IMR-90 (cell line): ENCODE measurements at places on chromosomes 2 and 18. TPM values are rescaled to one million over a fixed set of nuclear protein-coding genes. Genes with fewer than 3 reads are reported as not detected.

DNA sequence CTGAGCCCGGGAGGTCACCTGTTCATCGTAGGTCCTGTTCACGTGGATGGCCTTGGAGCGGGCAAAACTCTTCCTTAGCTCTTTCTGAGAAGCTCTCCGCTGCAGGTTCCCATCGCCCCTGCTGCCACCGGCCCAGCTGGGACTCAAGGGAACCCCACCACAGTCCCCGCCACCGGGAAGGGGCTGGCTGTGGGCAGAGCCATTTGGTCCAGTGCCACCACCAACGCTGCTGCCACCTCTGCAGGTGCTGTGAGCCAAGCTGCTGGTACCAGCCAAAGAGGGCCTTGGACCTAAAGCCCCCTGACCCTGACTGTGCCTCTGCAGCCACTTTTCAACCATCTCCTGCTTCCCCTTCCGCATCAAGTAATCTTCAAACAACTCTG, 586 bp downstream of the PDE11A start:
- H3K36me3 ChIP-seq: no peaks in the 10 kb centered on the region
- no peak for DNase-seq
- no peak overlapping the region for H3K4me3 ChIP-seq
- H3K27ac ChIP-seq: no peak overlapping the region
- peaks cover 2% of the 10 kb centered on the region; the same call in 1 of the 2 replicates for H3K4me1 ChIP-seq

GRCh38 chr18:44779753-44780292, 99.1 kb downstream of the SETBP1 start:
- no peak for DNase-seq
- no peaks in the 10 kb centered on the region for H3K36me3 ChIP-seq
- H3K27ac ChIP-seq: no peak overlapping the region
- H3K4me1 ChIP-seq: no peaks in the 10 kb centered on the region

DNA sequence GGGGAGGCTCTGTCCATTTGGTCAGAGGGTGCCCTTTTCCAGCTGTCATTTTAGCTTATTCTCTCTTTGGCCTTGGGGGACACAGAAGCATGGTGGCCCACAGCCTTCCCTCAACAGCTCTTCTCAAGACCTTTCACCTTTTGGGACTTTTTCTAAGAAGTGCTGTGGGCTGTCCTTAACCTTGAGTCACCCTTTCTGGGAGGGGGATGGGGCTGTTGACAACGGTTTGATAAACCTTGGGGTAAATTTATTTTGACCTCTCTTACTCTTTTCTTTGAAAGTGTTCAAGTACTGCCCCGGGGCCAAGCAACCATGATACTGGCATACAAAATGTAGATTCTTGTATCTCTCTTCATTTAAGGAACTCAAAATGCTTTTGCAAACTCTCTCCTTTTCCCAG, 13.7 kb downstream of the IGFBP5 start:
- H3K4me1 ChIP-seq: peaks cover 4% of the 10 kb centered on the region; the same call in 1 of the 2 replicates
- no peak overlapping the region; the same call in 1 of the 2 replicates for H3K27ac ChIP-seq
- no peak overlapping the region for H3K4me3 ChIP-seq
- no peaks in the 10 kb centered on the region for H3K27me3 ChIP-seq
- H3K36me3 ChIP-seq: peaks cover 90% of the 10 kb centered on the region
- peak; percentile 16 for DNase-seq

DNA sequence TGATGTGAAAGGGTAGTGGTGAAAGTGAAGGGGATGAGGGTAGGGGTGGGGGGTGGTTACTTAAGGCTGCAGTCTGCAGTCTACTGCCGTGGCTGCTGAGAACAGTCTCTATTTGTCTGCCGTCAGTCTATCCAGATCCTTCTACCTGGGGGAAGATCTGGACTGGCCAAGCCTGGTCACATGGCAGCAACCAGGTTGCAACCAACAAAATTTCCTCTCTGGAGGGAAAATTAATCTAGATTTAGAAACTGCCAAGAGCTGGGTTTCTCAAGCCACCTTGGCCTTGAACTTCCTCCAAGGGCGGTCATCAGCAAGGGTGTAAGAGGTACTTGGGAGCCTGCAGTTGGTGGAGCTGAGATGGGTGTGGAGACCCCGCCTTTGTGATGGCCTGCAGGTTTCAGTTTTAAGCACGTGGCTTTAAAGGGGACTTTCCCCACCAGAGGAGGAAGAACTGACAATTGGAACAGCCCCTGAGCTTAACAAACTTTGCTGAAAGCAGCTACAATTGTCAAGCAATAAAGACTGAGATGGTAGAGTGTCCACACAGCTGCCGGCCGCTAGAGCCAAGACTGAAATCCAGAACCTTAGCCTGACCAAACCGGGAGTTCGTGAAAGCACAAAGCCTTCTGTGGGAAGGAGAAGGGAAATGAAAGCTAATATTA, 31.4 kb upstream of the KCMF1 start:
- H3K27me3 ChIP-seq: no peaks in the 10 kb centered on the region
- no peak overlapping the region for H3K27ac ChIP-seq
- no peaks in the 10 kb centered on the region for H3K36me3 ChIP-seq
- no peaks in the 10 kb centered on the region; the same call in 1 of the 2 replicates for H3K4me1 ChIP-seq
- no peak overlapping the region for H3K4me3 ChIP-seq

- H3K4me3 ChIP-seq: peak overlapping the region; percentile 78
- no peaks in the 10 kb centered on the region for H3K4me1 ChIP-seq
- peak; percentile 51 for DNase-seq
- H3K27ac ChIP-seq: no peak overlapping the region
Measured at GRCh38 chr18:59140302-59140885, 710 bp downstream of the SEC11C start.

DNA sequence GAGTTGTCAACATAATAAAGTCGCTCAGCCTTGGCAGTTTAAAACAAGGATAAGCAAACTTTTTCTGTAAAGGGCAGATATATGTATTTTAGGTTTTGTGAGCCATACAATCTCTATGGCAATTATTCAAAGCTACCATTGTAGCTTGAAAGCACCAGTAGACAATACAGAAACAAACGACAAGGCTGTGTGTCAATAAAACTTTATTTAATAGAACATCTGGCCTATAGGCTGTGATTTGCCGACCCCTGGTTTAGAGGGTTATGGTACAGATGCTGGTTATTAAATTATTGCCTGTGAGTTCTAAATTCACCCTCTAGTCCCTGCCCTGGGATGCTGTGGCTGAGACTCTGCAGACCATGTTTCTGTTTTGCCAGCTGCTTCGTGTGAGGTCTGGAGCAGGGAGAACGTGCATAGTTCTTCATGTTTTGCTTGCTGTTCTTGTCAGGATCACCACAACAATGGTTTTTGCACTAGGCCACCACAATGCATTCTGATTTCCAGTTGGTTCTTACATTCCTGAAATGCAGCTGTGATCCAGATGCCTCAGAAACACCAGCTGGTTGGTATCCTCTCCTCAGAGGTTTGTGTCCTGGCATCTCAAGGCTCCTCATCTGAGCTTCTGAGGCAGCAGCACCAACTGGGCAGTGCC, 46.6 kb downstream of the ICOS start:
- no peaks in the 10 kb centered on the region for H3K27me3 ChIP-seq
- H3K4me1 ChIP-seq: no peaks in the 10 kb centered on the region
- no peak for DNase-seq

Gene SH3RF3
- total RNA-seq: 3.4 and 3.9 TPM in 2 replicates

Gene SULT1C4
- total RNA-seq: 0.36 and 0.56 TPM in 2 replicates

Gene TEX44
- not detected in 2 replicates for total RNA-seq

Gene SATB2
- total RNA-seq: 8.4 and 9.2 TPM in 2 replicates

Gene GULP1
- 40.1 and 54.4 TPM in 2 replicates for total RNA-seq
